ENCODE measurements at places on chromosomes 2 and 18. TPM values are rescaled to one million over a fixed set of nuclear protein-coding genes. Genes with fewer than 3 reads are reported as not detected.

DNA sequence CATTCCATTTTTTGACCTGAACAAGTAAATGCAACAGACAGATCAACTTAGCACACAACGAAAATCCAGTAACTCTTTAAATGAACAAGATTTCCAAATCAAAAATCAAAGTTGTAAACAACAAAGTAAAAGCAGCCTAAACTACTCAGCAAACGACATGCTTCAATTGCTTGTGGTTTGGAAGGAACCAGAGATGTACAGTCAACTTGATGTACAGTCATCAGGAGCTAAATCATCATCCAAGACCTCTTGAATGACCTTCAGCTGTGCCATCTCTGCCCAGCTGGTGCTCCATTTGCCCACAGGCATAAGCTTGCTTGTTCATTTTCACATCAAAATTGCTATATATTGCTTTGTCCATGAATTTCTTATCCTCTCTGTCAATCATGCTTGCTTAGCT is 109.8 kb downstream of the UPP2 start:
- DNase-seq = no peak

Gene KIAA2012
- total RNA-seq = 0.19 TPM

DNA sequence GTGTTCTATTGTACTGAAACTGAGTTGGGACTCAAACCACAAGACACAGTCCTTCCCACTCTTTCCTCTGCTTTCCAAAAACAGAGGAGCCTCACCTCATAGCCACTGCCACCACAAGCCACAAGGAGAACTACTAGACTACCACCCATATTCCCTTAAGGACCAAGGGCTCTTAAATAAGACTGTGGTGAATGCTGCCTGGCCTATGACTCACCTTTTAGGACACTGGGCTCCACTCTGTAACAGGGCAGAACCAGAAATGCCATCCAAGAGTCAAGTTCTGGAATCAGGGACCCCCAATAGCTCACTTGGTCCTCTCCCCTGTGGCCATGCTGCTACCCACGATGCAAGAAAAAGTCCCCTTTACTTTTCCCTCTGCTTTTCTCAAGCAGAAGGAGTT is 851.4 kb downstream of the BCL11A start:
- DNase-seq = no peak

DNA sequence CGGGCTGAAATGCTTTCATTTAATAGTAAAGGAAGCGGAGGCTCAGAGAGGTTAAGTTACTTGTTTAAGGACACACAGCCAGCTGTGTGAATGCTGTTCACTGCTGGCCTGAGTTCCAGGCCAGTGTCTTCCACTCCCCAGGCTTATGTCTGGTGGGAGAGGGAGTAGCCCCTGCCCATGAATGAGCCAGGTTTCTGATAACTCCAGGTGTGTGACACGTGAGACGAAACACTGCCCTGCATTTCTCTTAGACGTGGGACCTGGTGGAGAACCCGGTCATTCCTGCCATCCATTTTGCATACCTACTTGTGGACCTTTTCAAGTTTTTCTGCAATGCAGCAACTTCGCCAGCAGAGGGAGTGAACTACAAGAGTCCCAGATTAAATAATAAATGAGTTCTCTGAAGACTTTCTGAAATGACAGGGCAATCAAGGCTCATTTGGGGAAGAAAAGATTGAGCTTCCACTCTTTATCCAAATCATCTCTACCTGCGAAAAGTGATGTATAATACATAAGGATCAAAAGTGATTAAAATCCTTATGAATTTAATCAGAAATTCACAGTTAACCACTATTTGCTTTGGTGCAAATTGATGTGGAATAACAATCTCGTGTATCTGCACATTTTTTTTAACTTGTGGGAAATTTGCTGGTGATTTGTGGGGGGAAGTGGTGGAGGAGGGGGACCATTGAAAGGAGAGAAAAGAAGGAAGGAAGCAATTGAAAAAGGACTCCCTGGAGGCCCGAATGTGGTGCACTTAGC is 79.4 kb upstream of the ASB18 start:
- DNase-seq = peak; percentile 34

- peak; percentile 6 for DNase-seq
These were observed 718.8 kb downstream of the DPP10 start for GRCh38 chr2:115161081-115161770.

Gene PTH2R
- 0.38 TPM for total RNA-seq

DNA sequence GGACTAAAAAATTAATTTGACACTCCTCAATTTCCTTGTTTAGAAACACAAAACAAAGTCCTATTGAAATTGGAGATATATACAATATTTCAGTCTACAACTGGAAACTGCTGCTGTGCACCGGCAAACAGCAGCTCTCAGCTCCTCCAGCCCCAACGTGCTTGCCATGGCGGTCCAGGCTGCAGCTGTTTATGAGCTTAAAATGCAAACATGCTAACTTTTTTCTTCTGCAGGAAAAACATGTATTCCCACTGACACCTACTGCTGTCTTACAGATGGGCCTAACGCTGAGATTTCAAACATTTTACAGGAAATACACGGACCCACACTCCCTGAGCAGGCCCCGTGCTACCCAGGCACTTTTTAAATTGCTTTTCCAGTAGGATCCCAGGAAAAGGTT is 195.5 kb downstream of the BCL11A start:
- DNase-seq = no peak

DNA sequence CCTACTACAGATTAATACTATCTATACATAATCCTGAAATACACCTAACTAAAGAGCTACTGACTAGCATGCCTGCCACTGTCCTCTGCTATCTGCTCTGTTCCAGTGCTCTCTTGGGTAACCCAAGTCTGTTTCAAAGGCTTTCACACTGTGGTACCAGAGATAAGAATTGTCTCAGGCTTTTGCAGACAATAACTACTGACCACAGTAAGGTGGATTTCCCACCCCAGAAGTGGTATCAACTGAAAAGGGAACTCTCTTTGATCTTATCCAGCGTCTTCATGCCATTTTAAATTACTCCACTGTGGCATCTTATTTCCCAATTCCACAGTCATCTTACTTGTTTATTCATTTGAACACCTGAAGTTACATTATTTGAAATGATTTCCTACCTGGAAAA is 190.2 kb downstream of the IKZF2 start:
- no peak for DNase-seq

DNA sequence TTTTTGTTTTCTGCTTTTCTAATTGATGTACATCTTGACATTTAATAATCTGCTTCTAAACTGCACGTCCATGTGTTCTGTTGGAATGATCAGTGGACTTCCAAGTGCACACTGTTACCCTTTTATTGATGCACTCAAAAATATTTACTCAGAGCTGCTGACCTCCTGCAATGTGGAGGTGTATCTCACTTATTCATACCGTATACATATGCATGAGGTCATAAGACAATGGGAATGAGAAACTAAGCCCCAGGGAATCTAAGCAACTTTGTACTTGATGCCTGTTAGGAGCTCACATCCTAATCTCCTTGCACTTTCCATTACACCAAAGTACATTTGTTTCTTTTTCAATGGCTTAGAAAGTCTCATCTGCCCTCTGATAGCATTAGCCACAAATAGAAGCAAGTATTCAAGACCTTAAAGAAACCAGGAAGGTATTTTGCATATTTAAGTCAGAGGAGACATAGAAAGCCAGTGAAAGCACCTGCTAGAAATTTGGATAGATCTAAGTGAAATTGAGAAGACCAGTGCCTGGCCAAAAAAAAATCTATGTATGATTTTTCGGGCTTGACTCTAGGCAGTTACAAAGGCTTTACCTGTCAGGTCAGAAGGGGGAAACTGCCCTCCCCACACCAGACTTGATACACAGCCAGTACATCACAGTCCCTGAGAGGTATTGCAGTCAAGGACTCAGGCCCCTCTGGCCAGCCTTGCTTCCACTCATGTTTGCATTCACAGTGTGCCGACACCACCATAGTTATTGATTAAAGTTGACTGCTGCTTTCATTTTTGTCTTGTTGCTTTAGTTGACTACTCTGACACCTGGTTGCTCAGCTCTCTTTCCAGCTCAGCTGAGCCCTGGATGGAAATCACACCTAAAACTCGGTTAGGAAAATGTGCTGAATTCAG is 391.7 kb upstream of the CYRIA start:
- no peak for DNase-seq

DNA sequence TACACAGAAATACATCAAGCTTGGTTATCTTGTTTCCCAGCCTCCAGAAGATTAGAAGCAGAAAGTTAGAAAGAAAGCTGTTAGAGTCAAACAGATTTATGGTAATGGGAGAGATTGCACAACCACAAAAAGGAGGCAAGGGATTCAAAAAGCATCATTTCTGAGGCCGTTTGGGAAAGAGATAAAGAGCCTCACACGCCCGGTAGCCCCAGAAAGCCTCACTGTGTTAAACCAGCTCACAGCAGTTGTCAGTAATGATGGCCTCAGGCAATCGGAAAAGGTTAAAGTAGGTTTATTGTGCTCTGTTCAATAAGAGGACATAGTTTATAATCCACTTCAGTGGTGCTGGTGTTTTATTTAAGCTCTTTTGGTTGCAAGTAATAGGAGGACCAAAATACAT is 111.3 kb downstream of the DCC start:
- no peak for DNase-seq

- no peak for DNase-seq
These were observed 251.9 kb downstream of the GRB14 start for GRCh38 chr2:164369366-164369765.

Gene GALR1
- total RNA-seq = 0.05 TPM

GRCh38 chr2:65957886-65958285 is 477.0 kb upstream of the MEIS1 start:
- no peak for DNase-seq

Gene SLC14A1
- 2.8 TPM for total RNA-seq

Gene GPAT2
- 0.38 TPM for total RNA-seq

- DNase-seq = no peak
These were observed 18.9 kb downstream of the ADI1 start for GRCh38 chr2:3500326-3500899.

Gene MARCHF7
- 118 TPM for total RNA-seq

Gene GCG
- 1.7 TPM for total RNA-seq

Gene RAB31
- total RNA-seq = 10.1 TPM

DNA sequence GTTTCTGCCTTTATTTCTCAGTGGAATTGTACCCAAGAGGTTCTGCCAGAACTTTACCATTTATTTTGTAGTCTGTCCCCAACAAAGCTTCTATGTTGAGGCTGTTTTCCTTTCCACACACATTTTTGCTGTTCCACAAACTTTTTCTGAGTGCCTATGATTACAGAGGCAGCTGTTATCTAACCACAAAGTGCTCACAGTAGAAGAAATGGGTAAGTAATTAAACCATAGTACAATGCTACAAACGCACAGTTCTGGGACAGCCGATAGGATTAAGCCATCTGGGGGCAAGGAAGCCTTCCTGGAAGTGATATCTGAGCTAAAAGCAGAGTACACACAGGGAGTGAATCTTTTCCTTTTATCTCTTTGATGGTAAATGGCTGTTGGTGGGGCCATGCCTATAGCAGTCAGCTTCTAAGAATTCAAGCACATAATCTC is 3.9 kb upstream of the MGAT4A start:
- DNase-seq = no peak

GRCh38 chr2:165469417-165469816 is at the start of gene CSRNP3:
TSS of gene CSRNP3 (plus strand) at chr2:165469698. CDS start at chr2:165595066, 125,368 bp downstream.
- DNase-seq = peak; percentile 4

Gene C2orf74
- 29.8 TPM for total RNA-seq

Gene NT5C1B
- not detected for total RNA-seq

DNA sequence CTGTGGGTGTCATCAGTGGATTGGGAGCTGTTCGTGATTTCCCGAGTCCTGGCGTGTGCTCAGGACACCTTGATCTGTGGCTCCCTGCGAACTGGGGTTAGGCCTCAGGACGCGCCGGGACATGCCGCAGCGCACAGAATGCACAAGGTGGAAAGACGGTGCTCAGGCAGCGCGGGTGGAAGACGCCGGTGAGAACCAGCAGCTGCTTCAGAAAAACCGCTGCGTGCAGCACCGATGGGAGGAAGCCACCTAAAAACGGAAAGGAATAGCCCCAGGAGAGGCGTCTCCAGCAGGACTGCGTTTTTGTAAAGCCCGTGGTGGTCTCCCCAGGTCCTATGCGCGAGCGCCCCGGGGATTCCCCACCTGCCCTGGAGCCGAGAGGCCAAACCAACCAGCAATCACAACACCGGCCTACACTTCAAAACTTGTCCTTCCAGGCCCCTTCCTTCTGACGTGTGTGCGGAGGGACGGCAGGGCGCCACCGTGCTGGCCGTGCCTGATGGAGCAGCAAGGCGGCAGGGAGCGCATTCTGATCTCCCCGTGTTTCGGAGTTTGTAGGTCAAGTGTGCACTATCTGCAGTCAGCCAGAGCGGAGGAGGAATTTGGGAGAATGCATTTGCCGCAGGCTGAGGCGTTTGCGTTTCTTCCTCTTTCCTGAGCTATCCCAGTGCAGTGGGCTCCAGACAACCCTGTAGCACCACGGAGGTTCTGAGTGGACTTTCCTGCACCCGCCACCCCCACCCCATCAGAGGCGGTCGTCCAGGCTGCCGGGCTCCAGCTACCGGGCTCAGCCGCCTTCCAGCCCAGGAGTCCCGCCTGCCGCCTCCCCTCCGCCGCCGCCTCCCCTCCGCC is 32.2 kb downstream of the RTP5 start:
- DNase-seq = no peak

Gene SOX11
- 0.52 TPM for total RNA-seq

DNA sequence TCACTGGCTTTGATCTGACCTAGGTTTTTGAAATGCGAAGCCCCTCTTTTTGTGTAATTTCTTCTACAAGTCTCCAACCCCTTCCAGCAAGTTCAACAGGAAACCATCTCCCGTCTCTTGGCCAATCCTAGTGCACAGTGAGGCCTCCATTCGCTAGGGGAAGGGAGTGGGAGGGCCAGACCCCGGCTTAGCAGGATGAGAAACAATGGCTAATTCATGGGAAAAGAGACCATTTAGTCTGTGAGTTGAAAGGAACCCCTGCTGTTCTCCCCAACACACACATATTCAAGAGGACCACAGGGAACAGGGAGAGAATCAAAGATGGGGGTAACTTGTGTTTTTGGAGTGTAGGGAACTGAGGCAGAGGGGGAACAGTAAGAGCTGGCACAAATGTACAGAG is 83.0 kb downstream of the RTN4 start:
- no peak for DNase-seq

- DNase-seq = no peak
These were observed 76.9 kb upstream of the AGAP1 start for GRCh38 chr2:235416858-235417499.

Gene LAMA1
- 0.71 TPM for total RNA-seq

Gene CNDP1
- total RNA-seq = 0.09 TPM

Gene LRRC30
- 0.14 TPM for total RNA-seq

Gene ACTG2
- 0.61 TPM for total RNA-seq

Gene MRO
- 1.4 TPM for total RNA-seq

- no peak for DNase-seq
These were observed 353.7 kb downstream of the RAD51AP2 start for GRCh38 chr2:17164550-17164949.

- no peak for DNase-seq
These were observed 206.4 kb upstream of the ID2 start for GRCh38 chr2:8475349-8476031.
